ENCODE measurements at places on chromosomes 11 and 22.
A peak's percentile ranks its signal among the peaks of the same experiment; 100 is the strongest.

GRCh38 chr11:115676206-115676605 lies 172.0 kb upstream of the CADM1 start:
- no peak for DNase-seq

- DNase-seq = no peak
Observed at GRCh38 chr22:31566484-31566883, 70.1 kb downstream of the SFI1 start.

DNA sequence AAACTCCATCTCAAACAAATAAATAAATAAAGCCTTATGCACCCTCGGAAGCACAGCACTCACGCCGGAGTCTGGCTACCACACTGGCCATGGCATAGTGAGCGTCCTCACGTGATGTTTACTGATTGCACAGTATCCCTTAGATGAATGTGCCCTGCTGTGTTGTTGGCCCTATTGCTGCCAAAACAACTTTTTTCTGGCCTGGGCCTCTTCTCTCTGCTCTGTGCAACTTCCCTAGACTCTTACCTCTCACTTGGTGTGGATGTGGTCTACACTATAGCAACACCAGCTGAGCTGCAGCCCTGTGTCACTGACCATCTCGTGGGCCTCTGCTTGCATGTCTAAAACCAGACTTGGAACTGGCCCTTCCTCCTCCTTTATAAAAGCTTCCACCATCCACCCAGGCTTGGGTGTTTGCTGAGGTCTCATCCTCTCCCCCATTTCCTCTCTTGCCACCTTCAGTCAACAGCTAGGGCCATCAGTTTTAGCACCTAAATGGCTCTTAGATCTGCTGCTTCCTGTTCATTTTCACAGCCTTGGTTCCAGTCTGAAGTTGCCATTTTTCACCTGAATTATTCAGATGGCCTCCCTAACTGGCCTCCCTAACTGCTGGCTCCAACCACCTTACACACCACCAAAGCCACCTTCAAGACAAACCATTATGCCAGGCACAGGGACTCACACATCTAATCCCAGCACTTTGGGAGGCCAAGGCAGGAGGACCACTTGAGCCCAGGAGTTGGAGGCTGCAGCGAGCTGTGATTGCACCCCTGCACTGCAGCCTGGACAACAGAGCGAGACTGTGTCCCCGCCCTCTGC lies 9.2 kb downstream of the ZNF74 start:
- no peak for DNase-seq

DNA sequence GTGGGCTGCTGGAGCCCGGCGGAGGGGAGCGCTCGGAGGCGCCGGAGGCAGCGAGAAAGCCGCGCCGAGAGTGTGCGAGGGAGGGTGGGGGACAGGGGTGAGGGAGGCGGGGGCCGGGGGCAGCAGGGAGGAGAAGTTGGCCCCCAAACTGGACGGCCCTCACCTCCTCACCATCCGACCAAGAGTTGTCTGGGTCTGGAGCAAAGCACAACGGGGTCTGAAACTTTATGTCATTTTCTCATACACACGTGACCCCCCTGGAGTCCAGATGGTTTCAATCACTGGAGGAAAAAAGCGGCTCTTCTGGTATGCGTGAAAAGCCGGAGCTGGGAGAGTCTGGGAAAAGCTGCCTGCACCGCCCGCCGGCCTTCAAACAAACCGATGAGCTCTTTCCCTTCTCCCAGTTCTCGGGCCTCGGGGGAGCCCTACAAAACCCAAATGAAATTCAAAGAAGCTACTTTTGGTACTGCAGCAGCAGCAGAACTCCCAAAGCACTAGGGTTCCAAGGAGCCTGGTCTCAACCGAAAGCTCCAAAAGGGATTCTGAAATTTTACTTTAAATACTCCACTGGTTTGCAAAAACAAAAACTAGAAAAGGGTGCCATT lies 39.7 kb upstream of the AKIP1 start:
- DNase-seq = peak; percentile 85

Data from heart right ventricle (tissue), 16 donors.